ENCODE measurements at places on chromosomes 5 and 9.

DNA sequence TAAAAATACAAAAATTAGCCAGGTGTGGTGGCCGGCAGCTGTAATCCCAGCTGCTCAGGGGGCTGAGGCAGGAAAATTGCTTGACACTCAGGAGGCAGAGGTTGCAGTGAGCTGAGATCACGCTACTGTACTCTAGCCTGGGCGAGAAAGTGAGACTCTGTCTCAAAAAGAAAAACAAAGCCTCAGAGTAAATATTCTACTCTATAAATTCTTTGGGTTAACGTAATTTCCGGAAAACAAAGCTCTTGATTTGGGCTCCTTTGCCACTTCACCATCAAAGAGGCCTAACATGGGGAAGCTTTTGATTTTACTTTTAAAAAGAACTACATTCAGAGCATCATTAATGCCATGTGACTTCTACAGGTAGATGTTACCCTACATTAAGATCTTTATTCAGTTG is 103.1 kb downstream of the SERINC5 start:
- DNase-seq, result no peak

DNA sequence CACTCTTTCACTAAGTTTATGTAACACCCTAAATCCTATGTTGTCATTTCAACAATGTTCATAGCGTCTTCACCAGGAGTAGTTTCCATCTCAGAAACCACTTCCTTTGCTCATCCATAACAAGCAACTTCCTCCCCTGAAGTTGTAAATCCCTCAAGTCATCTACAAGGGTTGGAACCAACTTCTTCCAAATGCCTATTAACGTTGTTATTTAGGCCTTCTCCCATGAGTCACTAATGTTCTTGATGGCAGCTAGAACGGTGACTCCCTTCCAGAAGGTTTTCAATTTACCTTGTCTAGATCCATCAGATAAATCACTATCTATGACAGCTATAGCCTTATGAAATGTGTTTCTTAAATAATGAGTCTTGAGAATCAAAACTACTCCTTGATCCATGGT is 73.3 kb upstream of the TARS1 start:
- DNase-seq, result no peak

GRCh38 chr9:82997476-82998140 is 65.3 kb downstream of the RASEF start:
- no peak for DNase-seq

- no peak for DNase-seq
Measured at GRCh38 chr5:140259500-140259899, 43.4 kb downstream of the PFDN1 start.

- no peak for DNase-seq
Measured at GRCh38 chr9:35518225-35518821, 28.4 kb downstream of the RUSC2 start.

- DNase-seq, result no peak
Measured at GRCh38 chr9:104280178-104280560, 186.1 kb downstream of the SMC2 start.

- no peak for DNase-seq
Measured at GRCh38 chr5:159040181-159040580, 59.5 kb downstream of the EBF1 start.

GRCh38 chr5:147487031-147487750 is 22.7 kb downstream of the DPYSL3 start:
- no peak for DNase-seq

GRCh38 chr5:14741801-14742440 is 77.4 kb downstream of the OTULIN start:
- DNase-seq, result no peak

DNA sequence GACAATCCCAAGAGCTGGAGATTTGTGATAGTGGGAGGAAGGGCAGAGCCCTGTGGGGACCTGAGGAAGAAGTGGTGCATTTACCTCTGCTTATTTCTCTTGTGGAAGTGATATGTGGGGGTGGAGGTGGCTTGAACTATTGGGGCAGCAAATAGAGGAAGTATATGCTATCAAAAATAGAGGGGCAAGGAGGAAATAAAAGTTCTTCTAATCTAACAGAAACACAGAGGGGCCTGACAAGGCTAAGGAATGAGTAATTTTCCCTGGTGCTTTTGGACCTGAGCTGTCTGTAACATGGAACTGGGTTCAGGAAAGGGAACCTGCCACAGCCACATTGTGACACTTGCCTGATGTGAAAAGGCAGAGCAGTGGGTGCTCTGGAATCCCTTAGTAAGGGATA is 378.6 kb upstream of the KLF4 start:
- DNase-seq, result no peak

DNA sequence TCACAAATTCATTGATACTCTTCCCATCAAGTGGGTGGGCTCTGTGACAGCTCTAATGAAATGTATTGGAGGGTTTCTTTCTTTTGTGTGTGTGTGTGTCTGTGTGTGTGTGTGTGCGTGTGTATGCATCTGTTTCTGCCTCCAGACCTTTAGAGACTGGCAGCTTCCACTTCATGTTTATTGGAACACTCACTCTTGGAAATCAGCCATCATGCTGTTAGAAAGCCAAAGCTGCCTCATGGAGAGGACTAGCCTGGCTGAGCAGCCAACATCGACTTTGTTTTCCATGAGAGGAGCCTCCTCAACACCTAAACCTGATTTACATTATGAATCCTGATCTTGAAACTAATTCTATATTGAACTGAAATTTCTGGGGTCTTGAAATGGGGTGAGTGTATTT is 128.5 kb upstream of the FAM174A start:
- DNase-seq, result no peak

- no peak for DNase-seq
Measured at GRCh38 chr5:65867542-65868195, 58.7 kb upstream of the ERBIN start.

GRCh38 chr5:146327257-146327870 is 11.3 kb upstream of the POU4F3 start:
- DNase-seq, result no peak

GRCh38 chr5:59093329-59093728 is 510.5 kb downstream of the RAB3C start:
- DNase-seq, result no peak

DNA sequence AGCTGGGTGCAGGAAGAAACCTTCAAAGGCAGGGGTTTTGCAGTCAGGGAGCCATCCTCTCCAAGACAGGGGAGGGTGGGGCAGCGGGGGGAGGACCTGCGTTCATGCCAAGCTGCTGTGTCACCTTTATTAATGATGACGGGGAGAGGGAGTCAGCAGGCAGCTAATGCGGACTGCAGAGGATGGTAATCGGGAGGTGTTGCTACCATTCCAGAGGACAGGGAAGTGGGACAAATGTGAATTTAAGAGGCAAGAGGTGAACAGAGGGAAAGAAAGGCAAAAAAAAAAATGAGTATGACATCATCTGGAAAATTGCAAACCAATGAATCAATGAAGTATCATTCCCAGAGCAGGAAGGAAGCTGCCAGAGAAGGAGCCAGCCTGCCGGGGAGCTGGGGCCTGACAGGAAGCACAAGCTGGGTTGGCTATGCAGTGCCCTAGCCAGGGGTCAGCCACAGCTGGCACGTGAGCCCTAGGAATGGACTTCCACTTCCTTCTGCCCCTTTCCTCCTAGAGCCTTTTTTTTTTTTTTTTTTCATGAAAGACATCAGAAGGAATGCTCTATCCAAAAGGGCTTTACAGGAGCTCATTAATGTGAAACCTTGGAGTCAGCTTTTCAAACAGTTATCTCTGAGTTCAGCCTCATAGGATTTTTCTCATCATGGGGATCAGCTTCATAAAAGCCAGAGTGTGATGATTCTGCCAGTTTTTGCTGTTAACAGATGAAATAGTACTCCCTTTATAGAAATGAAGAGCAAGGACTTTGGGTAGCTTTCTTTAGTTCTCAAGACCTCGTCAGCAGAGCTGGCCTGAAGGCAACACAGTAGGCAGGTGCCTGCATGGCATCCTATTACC is 9.2 kb downstream of the INSYN2B start:
- no peak for DNase-seq

DNA sequence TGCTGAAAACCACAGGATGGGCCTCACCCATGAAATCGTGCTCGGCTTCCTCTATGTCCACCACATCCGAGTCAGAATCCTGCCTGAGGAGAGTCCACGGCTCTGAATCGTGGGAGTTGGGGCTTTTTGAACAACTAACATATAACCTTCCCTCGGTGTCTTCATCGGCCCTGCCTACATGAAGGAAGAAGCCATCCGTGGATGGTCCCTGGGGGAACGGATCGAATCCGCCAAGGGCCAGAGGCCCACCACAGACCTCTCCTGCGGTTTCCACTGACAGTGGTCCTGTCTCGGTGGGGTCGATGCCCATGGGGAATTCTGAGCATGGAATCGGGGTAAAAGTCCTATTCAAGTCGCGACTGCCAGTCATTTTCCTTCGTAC is 85.0 kb downstream of the CAMSAP1 start:
- no peak for DNase-seq

DNA sequence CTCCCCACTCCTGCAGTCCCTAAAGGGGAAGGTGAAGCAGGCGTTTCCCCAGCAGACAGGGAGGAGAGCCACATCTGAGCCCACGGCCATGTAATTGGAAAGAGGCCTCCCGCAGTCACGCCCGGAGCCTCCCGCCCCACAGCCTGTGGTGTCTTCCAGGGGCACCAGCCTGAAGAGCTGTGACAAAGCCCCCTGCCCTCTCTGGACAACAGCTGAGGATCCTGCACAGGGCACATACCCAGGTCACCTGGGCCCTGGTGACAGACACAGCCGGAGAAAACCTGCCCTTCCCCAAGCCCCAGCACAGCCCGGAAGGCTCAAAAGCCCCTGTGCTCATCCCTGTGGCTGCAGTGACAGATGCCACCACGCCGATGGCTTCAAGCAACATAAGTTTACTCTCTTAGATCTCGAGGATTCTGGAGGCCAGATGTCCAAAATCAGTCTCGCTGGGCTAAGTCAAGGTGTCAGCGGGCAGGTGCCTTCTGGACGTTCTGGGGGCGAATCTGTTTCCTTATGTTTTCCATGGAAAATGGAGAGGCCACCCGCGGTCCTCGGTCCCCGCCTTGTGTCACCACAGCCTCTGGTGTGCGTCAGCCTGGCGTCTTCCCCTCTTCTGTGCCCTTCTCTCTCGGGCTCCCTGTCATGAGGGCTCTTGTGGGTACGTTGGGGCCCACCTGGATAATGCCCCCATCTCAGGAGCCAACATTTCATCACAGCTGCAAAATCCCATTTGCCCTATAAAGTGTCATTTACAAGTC is 71.5 kb downstream of the PSMB7 start:
- DNase-seq, result no peak

DNA sequence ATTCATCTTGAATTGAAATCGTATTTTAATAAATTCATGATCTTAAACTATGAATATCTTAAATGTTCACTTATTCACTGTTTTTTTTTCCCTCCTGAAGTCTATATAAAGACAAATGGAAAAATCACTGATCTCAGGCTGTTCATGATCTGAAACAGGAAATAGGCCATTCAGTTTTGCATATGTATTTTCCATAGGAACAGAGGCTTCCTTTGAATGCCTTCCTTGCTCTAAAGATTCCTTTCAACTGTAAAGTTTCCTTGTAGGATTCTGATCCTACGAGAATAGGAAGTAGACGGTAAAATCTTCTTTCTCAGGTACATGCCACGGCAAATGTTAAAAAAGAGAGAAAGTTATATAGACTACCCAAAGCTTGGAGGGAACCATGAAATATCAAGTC is 194.4 kb upstream of the PPP1R2B start:
- no peak for DNase-seq
